ENCODE measurements at places on chromosomes 13 and 19. TPM values are rescaled to one million over a fixed set of nuclear protein-coding genes. Genes with fewer than 3 reads are reported as not detected.
A peak's percentile ranks its signal among the peaks of the same experiment; 100 is the strongest.

DNA sequence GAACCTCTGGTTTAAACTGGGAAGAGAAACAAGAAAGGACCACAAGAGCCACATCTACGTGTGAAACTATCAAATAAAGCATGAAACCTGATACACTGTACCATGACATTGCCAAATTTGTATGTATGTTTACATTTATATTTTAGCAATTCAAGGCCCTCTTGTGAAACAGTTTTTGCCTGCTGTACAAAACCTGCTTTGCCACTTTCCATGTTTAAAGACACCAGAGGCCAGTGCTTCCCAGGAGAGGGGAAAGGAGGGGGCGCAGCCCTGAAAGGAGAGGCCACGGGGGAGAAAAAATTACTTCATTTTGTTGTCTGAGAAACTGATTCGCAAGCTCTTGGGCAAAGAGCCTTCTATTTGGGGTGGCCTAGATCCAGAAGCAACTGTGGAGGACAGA is 124.8 kb downstream of the DCLK1 start:
- DNase-seq = no peak

DNA sequence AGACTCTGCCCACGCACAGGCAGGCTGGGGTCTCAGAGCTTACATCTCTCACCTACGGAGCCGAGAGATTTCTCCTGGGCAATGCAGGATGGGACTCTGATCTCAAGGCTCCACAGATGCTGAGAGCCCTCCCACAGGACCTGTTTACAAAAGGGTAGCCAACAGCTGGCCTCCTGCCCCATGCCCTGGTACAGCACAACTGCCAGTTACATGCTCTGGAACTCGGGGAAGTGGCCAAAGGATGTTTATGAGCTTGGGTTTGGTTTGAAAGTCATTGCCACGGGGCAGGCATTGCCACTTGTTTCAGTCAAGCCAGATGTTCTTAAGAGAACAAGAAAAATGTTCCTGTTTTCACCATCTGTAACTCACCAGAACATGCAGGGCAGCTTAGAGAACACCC is 3.5 kb downstream of the DHRS12 start:
- no peak for DNase-seq

- DNase-seq = no peak
Measured at GRCh38 chr19:2952953-2953481, 8.2 kb upstream of the ZNF77 start.

DNA sequence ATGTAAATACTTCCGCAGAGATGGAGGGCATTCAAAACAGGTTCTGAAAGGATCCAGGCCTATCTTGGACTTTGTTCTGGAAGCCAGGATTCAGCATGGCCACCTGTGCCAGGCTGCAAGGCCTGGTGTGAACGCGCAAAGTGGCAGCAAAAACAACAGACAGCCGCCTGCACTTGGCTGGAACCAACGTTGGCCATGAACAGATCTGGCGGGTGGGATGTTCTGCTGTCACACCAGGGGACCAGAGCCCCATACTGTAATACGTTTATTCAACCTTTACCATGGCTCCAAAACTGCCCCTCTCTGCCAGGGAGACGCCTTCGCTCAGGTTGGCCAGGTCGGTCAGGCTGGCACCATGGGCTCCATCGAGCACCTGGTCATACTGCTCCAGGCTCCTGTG is 69.7 kb downstream of the EPS15L1 start:
- DNase-seq = no peak

GRCh38 chr13:57632276-57633140 is 964 bp downstream of the PCDH17 start:
- DNase-seq = no peak

DNA sequence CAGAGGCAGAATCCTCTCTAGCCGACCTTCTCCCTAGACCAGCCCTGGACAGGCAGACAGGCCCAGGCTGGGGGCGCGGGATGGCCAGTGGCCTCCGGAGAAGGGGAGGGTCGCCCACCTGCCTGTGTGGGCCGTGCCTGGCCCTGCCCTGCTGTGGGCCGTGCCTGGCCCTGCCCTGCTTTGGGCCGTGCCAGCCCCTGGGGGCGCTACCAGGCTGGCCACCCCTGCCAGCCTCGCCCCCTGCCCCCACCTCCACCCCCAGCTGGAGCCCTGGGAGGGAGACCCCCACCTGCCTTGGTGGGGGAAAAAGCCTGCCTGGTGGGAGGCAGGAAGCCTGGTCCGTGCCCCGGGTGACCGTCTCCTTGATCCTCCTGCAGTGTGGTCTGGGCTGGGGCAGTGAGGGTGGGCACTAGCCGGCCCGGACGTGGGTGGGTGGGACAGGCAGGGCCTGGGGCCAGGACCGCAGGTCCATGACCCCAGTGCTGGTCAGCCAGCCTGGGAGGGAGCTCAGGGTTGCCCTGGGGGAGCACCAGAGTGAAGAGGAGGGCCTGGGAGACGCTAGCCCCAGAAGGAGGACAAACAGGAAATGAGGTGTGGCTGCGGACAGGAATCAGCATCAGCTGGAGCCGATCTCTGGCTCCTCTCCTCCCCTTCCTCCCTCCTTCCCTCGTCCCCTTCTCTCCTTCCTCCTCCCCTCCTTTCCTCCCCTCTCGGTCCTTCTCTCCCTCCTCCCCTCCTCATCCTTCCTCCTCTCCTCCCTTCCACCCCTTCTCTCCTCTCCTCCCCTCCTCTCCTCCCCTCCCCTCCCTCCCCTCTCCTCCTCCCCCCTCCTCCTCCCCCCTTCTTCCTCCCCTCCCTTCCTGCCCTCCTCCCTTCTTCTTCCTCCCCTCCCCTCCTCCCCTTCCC is 5.1 kb upstream of the MKNK2 start:
- no peak for DNase-seq

The LRRC25 gene
- not detected for total RNA-seq

The CRB3 gene
- 0.11 TPM for total RNA-seq

- no peak for DNase-seq
Measured at GRCh38 chr19:338421-338820, 6.2 kb downstream of the MIER2 start.

The ZIM2 gene
- not detected for total RNA-seq

The DOCK6 gene
- 53.3 TPM for total RNA-seq

- no peak for DNase-seq
Measured at GRCh38 chr13:94394723-94395122, 84.8 kb downstream of the DCT start.

The FCGBP gene
- 0.04 TPM for total RNA-seq

The OXGR1 gene
- total RNA-seq = not detected

The GPR12 gene
- total RNA-seq = not detected

DNA sequence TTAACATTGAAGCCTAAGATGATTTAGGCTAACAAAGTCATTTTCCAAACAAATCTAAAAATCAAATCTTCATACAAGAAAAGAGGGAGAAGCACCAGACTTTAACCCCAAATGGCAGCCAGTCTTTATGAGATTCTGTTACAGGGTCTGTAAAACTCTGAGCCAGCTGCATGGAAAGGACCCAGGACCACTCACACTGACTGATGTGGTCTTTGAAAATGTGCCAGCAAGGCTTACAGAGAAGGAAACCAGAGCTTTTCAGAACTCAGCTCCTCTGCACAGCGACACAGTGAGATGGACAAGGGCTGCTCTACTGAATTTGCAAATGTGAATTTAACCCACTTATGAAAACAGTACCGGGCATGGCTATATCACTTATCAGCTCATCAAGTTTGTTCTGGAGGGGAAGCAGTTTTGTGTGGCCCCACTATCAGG is 98.8 kb upstream of the SERP2 start:
- no peak for DNase-seq

The FARP1 gene
- 16.3 TPM for total RNA-seq

DNA sequence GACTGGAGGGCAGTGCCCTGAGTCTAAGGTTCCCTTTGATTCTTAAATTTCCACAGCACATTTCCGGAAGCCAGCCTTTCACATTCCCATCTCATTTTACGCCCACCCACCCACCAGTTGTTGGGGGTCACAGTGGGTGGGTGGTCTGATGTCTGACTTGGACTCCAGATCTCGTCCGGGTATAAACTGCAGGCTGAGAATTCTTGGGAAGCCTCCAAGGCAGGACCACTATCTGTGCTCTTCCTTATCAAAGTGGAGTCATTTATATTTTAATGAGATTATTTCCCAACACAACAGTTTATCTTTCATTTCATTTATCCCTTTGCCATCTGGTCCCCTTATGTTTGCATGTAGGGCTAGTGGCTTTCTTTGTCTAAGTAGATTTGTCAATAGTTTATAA is 3.6 kb upstream of the FAM124A start:
- no peak for DNase-seq

- DNase-seq = peak; percentile 40
Measured at GRCh38 chr19:49224879-49225278, 67.3 kb downstream of the TRPM4 start.

- DNase-seq = no peak
Measured at GRCh38 chr13:105773241-105773640, 762.2 kb downstream of the EFNB2 start.

GRCh38 chr13:33639626-33640080 is 178.3 kb upstream of the RFC3 start:
- no peak for DNase-seq

DNA sequence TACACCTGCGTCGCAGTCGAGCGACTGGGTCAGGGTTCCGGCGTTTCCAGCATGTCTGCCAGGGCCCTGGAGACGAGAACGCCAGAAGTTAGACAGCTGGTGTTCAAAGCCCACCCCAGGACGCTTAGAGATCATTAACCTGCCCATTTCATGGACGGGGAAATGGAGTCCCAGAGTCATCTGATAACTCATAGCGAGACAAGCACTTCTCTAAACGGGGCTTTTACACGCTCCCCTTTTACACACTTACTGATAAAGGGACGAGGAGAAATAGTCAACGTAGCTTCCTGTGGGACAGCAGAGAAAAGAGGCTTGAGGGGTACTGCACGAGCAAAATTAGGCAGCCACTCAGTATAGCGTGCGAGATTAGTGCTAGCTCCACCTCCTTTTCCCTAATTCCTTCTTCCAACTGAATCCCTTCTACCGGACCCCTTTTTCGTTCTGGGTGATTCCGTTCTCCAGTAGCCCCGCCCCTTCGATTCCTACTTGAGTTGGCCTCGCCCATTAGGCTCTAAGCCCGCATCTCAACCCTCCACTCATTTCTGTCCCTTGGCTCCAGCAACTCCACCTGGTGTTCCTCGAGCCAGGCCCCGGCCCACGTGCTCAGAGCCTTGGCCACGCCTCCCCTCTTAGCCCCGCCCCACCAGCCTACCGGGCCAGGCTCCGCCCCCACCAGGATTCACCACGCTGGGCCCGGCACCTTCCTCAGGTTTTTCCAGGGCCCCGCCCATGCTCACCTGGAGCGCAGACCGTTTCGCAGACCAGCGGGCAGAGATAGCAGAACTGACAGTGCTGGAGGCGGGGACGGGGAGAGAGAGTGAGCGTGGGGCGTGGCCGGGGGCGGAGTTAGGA is 3.7 kb downstream of the HRC start:
- no peak for DNase-seq

The ZNF254 gene
- 10.7 TPM for total RNA-seq

The LILRB2 gene
- not detected for total RNA-seq

- DNase-seq = no peak
Measured at GRCh38 chr19:45291834-45292233, 30.8 kb downstream of the CKM start.

GRCh38 chr13:50589651-50590054 is 253.8 kb downstream of the DLEU7 start:
- no peak for DNase-seq

The ZNF440 gene
- 6.3 TPM for total RNA-seq

- DNase-seq = no peak
Measured at GRCh38 chr13:21694831-21695230, 24.0 kb downstream of the FGF9 start.

All from pulmonary artery endothelial cell (primary cell).